ENCODE measurements at places on chromosomes 12 and 14. TPM values are rescaled to one million over a fixed set of nuclear protein-coding genes. Genes with fewer than 3 reads are reported as not detected.
A peak's percentile ranks its signal among the peaks of the same experiment; 100 is the strongest.

NPAS3 gene
- total RNA-seq = 2.7 TPM

HOXC6 gene
- total RNA-seq = 2.5 TPM

NYNRIN gene
- total RNA-seq = not detected

GRCh38 chr12:31118347-31119191 lies 44.9 kb downstream of the DDX11 start:
- DNase-seq = peak; percentile 44

DNA sequence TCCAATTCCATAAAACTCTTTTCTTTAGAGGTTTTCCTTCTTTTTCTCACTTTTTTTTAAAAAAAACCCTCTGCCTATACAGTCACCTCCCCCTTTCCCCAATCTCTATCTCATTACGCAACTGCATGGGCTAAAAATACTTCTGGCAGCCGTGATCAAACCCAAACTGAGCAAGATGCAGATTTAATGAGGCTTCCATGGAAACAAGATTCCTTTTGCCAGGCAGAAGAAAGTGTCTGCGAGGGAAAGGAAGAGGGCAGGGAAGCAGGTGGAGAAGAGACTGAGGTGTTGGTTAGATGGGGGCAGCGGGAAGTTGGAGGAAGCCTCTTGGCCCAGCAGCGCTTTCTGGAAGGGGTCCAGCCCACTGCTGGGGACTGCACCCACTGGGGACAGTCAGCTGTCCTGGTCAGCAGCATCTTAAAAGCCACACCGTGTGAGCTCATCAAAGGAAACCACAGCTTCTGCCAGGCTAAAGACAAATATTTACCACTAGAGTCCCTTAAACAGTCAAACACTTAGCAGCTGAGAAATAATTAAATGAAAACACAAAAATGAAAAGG lies 90.4 kb downstream of the SLC8A3 start:
- no peak for DNase-seq

DNA sequence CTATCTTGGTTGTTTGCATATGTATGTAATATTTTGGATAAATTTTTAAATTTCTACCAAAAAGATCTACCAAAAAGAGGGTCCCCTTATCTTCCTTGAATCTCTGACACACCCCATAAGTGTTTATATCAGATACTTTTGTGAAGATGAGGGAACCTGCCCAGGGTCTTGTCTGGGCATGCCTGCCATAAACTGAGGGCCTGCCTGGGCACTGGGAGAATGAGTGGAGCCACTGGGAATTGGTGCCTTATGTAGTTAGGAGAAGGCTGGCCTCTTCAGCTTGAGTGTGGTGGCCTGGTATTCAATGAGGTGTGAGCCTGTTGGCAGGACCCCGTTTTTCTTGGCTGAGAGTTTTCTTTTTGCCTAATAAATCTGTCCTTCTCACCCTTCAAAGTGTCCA lies 46.5 kb downstream of the OR9K2 start:
- DNase-seq = no peak

DNA sequence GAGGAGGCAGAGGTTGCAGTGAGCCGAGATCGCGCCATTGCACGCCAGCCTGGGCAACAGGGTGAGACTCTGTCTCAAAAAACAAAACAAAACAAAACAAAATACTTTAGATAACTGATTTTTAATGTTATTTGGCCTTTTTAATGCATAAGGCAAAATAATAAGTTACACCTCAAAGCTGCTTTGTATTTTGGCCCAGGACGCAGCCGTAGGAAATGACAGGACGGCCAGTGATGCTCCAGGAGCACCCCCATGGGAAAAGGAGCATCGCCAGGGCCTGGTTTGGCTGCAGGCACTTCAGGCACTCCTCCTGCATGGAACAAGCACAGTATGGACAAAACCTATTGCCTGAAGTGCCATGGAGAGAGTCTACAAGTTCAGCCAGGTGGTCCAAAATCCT lies 3.5 kb upstream of the NFKBIA start:
- no peak for DNase-seq

- no peak for DNase-seq
Observed at GRCh38 chr12:120085920-120086645, 30.5 kb downstream of the RAB35 start.

DNA sequence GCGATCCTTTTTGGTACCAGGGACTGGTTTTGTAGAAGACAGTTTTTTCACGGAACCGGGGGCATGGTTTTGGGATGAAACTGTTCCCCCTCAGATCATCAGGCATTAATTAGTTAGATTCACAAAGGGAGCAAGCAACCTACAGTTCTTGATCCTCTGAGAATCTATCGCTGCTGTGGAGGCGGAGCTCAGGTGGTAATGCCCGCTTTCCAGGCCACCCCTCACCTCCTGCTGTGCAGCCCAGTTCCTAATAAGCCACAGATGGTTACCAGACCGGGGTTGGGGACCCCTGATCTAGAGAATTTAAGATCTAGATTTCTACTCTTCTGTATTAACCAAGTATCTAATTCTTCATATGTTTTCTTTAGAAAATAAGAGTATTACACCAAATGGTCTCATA lies 4.8 kb downstream of the ARHGAP5 start:
- DNase-seq = no peak

DNA sequence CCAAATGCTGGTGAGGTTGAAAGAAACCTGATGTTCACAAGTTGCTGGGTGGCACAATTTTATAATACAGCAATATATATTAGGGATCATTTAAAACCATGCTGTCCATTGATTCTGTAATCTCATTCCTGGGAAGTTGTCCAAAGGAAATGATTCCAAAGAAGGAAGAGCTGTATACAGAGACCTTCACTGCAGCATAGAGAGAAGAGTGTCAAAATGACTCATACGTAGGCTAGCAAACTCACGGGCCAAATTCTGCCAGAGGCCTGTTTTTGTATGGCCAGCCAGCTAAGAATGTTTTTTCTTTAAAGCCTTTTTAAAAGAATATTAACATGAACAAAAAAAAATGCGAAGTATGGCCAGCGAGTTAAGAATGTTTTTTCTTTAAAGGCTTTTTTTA lies 69.2 kb upstream of the MED13L start:
- peak; percentile 81 for DNase-seq

DNA sequence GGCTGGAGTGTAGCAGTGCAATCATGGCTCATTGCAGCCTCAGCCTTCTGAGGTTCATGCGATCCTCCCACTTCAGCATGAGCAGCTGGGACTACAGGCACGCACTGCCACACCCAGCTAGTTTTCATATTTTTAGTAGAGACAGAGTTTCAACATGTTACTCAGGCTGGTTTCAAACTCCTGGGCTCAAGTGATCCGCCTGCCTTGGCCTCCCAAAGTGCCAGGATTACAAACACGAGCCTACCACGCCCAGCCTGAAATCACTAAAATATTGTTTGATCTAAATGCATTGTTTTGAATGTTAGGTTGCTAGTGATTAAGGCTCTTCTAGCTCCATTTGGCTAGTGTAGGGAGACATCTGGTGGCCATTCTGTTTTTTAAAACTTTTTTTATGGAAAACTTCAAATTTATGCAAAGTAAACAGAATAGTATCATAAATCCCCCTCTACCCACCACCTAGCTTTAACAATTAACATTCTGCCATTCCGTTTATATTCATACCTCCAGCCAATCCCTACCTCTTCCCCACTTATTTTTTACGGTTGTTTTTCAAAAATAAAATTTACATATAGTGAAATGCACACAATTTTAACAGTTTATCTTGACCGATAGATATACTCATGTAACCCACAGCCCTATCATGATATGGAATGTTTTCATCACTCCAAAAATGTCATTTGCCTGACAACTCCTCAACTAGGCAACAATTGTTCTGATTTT lies 37.8 kb downstream of the MYO1H start:
- peak; percentile 39 for DNase-seq

GRCh38 chr14:56471056-56471455 lies 108.5 kb upstream of the TMEM260 start:
- no peak for DNase-seq

DNA sequence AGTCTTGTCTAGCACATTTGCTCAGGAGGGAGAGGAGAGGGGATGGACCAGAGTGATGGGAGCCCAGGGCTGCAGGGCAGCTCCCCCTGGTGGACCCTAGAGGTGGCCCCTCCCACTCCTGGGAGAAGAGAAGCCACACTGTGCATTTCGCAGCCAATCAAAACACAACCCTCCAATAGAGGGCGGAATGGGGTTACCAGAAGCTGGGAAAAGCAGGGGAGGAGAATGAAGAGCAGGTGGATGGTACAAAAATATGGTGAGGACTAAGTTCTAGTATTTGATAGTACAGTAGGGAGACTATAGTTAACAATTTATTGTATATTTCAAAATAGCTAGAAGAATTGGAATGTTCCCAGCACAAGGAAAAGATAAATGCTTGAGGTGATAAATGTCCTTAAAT lies 23.6 kb downstream of the VASH1 start:
- peak; percentile 65 for DNase-seq

GRCh38 chr12:104652910-104653309 lies 196.2 kb downstream of the CHST11 start:
- no peak for DNase-seq
